Activated naive CD8-positive, alpha-beta T cell treated with anti-CD3 and anti-CD28 coated beads, Interleukin-2, amount 10 ng/mL, durations not matched to agents 7 days and 5 days (primary cell): ENCODE measurements at places on chromosomes 11 and 22. TPM values are rescaled to one million over a fixed set of nuclear protein-coding genes. Genes with fewer than 3 reads are reported as not detected.

The BTG4 gene
- 0.31 TPM for total RNA-seq

The CLCF1 gene
- total RNA-seq: 4.3 TPM

The PNPLA3 gene
- total RNA-seq: not detected

The MS4A3 gene
- total RNA-seq: not detected

The OR52B6 gene
- total RNA-seq: not detected

The MPZL2 gene
- 8.2 TPM for total RNA-seq

The OR51B2 gene
- not detected for total RNA-seq

The GDPD4 gene
- total RNA-seq: not detected

The OR2AT4 gene
- total RNA-seq: not detected

The TXN2 gene
- 64.5 TPM for total RNA-seq

- peaks cover 51% of the 10 kb centered on the region for H3K4me1 ChIP-seq
- no peak for DNase-seq
- peak overlapping the region; percentile 55 for H3K4me3 ChIP-seq
- H3K36me3 ChIP-seq: peaks cover 4% of the 10 kb centered on the region
- peak overlapping the region; percentile 64 for H3K27ac ChIP-seq
Observed at GRCh38 chr22:35308480-35309021, 8.9 kb downstream of the TOM1 start.

- H3K27ac ChIP-seq: no peak overlapping the region
- H3K4me1 ChIP-seq: no peaks in the 10 kb centered on the region
- H3K27me3 ChIP-seq: peaks cover 10% of the 10 kb centered on the region
- no peak overlapping the region for H3K4me3 ChIP-seq
- DNase-seq: no peak
- no peaks in the 10 kb centered on the region for H3K36me3 ChIP-seq
Observed at GRCh38 chr11:19306179-19306944, 65.6 kb upstream of the E2F8 start.

- no peaks in the 10 kb centered on the region for H3K36me3 ChIP-seq
- no peak for DNase-seq
- H3K4me1 ChIP-seq: no peaks in the 10 kb centered on the region
Observed at GRCh38 chr11:132423266-132423665, 1052.9 kb downstream of the NTM start.

DNA sequence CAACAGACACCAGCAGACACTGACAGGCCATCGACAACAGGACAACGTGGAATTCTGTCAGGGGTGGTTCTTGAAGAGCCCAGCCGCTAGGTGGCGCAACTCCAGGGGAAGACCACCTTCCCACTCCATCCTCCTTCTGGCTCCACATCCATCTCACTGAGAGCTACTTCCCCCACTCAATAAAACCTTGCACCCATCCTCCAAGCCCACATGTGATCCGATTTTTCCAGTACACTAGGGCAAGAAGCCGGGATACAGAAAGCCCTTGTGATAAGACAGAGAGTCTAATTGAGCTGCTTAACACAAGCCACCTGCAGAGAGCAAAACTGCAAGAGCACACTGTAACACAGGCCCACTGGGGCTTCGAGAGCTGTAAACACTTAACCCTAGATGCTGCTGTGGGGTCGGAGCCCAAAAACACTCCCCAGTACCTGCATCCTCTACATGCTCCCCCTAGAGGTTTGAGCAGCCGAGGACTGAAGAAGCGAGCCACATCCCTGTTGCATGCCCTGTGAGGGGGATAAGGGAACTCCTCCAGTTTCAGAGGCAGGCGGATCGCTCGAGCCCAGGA, 11.5 kb upstream of the RAB39A start:
- peaks cover 2% of the 10 kb centered on the region for H3K4me1 ChIP-seq
- H3K27ac ChIP-seq: no peak overlapping the region
- H3K36me3 ChIP-seq: no peaks in the 10 kb centered on the region
- no peak overlapping the region for H3K4me3 ChIP-seq
- DNase-seq: peak; percentile 58

GRCh38 chr11:75706260-75706729, 11.3 kb upstream of the MOGAT2 start:
- no peak overlapping the region for H3K27ac ChIP-seq
- no peak overlapping the region for H3K4me3 ChIP-seq
- H3K4me1 ChIP-seq: peaks cover 8% of the 10 kb centered on the region
- peak; percentile 63 for DNase-seq

- no peak overlapping the region for H3K27ac ChIP-seq
- DNase-seq: no peak
- no peaks in the 10 kb centered on the region for H3K36me3 ChIP-seq
Observed at GRCh38 chr11:8287297-8287696, 23.6 kb upstream of the LMO1 start.

GRCh38 chr11:20973940-20974559, 304.7 kb downstream of the NELL1 start:
- H3K4me1 ChIP-seq: no peaks in the 10 kb centered on the region
- H3K27me3 ChIP-seq: no peaks in the 10 kb centered on the region
- H3K4me3 ChIP-seq: no peak overlapping the region

GRCh38 chr11:39569789-39570188, 1889.7 kb downstream of the LRRC4C start:
- DNase-seq: no peak
- H3K4me1 ChIP-seq: no peaks in the 10 kb centered on the region
- no peak overlapping the region for H3K27ac ChIP-seq
- H3K36me3 ChIP-seq: no peaks in the 10 kb centered on the region
- H3K27me3 ChIP-seq: no peaks in the 10 kb centered on the region

GRCh38 chr22:20438678-20439492, 1.3 kb upstream of the SCARF2 start:
- H3K27me3 ChIP-seq: peaks cover 39% of the 10 kb centered on the region
- peaks cover 9% of the 10 kb centered on the region for H3K4me1 ChIP-seq
- no peak overlapping the region for H3K4me3 ChIP-seq
- H3K27ac ChIP-seq: no peak overlapping the region
- peak; percentile 33 for DNase-seq

- peaks cover 12% of the 10 kb centered on the region for H3K27me3 ChIP-seq
- peaks cover 2% of the 10 kb centered on the region for H3K4me1 ChIP-seq
- H3K36me3 ChIP-seq: no peaks in the 10 kb centered on the region
- no peak overlapping the region for H3K4me3 ChIP-seq
- no peak overlapping the region for H3K27ac ChIP-seq
- DNase-seq: no peak
Observed at GRCh38 chr22:18059991-18060390, 17.8 kb upstream of the PEX26 start.

DNA sequence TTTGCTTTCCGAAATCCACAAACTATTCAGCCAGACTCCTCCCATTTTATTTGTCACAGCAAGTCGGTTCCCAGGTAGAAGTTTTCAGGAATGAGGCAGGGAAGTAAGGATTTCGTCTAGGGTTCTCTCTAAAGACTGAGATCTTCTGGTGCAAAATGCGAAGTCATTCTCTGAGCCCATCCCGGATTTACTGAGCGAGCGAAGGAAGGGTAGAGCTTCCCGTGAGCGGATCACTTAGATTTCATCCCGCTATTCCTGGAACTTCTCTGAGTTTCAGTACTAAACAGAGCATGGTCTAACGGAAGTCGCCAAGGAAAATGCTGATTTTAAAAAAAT, 3.1 kb upstream of the CALCA start:
- peaks cover 25% of the 10 kb centered on the region for H3K4me1 ChIP-seq
- H3K36me3 ChIP-seq: no peaks in the 10 kb centered on the region
- DNase-seq: no peak
- peaks cover 71% of the 10 kb centered on the region for H3K27me3 ChIP-seq
- no peak overlapping the region for H3K27ac ChIP-seq
- peak overlapping the region; percentile 81 for H3K4me3 ChIP-seq

GRCh38 chr11:130261571-130261970, 53.1 kb downstream of the ZBTB44 start:
- H3K27ac ChIP-seq: no peak overlapping the region
- peaks cover 52% of the 10 kb centered on the region for H3K36me3 ChIP-seq
- H3K27me3 ChIP-seq: no peaks in the 10 kb centered on the region
- DNase-seq: no peak
- H3K4me3 ChIP-seq: no peak overlapping the region

GRCh38 chr22:37734964-37735451, 38.2 kb downstream of the TRIOBP start:
- no peak for DNase-seq
- peaks cover 6% of the 10 kb centered on the region for H3K36me3 ChIP-seq
- H3K4me1 ChIP-seq: peaks cover 7% of the 10 kb centered on the region

DNA sequence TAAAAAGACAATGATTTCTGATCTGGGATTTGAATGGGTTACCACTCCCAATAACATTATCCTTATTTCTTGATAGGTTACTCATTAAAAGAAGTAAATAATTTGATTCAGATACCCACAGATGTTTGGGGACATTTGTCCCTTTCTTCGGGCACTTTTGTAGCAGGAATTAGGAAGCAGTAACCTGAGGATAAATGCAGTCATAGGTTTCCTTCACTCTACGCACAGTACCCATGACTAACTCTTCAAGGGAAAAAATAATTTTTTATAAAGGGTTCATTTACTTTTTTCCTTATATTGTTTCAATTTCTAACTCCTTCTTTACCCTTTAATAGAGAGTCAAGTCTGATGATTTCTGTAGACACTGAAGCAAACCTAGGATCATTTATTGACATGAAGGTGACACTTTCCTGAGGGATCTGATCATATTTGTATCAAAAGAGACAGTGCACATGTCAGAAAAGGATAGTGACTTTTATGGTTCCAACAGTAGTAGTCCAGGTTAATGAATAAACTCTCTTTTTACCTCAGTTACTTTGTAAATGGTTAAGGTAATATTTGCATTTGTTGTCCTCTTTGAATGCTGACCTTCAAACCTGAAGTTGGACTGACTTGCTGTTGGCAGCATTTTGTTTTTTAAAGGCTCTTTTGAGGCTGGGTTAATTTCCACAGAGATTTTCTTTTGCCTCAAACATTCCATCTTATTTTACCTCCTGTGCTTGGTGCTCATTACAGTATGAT, 1072.0 kb downstream of the LRRC4C start:
- DNase-seq: no peak
- H3K27me3 ChIP-seq: no peaks in the 10 kb centered on the region
- no peaks in the 10 kb centered on the region for H3K4me1 ChIP-seq
- no peaks in the 10 kb centered on the region for H3K36me3 ChIP-seq
- no peak overlapping the region for H3K27ac ChIP-seq

DNA sequence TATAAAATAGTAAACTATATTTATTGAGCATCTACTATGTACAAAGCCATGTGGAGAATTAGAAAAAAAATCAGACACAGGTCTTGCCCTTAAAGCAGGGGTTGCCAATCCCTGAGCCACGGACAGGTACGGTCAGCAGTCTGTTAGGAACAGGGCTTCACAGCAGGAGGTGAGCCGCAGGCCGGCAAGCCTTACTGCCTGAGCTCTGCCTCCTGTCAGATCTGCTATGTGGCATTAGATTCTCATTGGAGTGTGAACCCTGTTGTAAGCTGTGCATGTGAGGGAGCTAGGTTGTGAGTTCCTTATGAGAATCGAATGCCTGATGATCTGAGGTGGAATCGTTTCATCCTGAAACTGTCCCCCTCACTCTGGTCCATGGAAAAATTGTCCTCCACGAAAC, 2.1 kb upstream of the RAG2 start:
- H3K27ac ChIP-seq: no peak overlapping the region
- no peaks in the 10 kb centered on the region for H3K4me1 ChIP-seq
- no peaks in the 10 kb centered on the region for H3K36me3 ChIP-seq
- peaks cover 17% of the 10 kb centered on the region for H3K27me3 ChIP-seq
- H3K4me3 ChIP-seq: no peak overlapping the region

DNA sequence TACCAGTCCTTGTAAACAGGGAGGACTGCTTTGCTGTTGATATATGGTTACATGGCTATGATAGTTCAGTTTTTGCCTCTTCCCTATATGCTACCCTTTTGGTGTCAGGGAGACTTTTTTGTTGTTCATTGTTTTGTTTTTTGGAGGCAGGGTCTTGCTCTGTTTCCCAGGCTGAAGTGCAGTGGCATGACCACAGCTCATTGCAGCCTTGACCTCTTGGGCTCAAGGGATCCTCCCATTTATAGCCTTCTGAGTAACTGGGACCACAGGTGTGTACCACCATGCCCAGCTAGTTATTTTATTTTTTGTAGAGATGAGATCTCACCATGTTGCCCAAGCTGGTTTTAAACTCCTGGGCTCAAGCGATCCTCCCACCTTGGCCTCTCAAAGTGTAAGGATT, 38.6 kb upstream of the SPTBN2 start:
- H3K4me1 ChIP-seq: no peaks in the 10 kb centered on the region
- H3K27ac ChIP-seq: no peak overlapping the region
- no peaks in the 10 kb centered on the region for H3K27me3 ChIP-seq
- DNase-seq: no peak
- H3K4me3 ChIP-seq: no peak overlapping the region

- no peaks in the 10 kb centered on the region for H3K36me3 ChIP-seq
- peak overlapping the region; percentile 30 for H3K27ac ChIP-seq
- DNase-seq: no peak
- H3K27me3 ChIP-seq: no peaks in the 10 kb centered on the region
Observed at GRCh38 chr11:47161890-47162289, 14.8 kb downstream of the ARFGAP2 start.

DNA sequence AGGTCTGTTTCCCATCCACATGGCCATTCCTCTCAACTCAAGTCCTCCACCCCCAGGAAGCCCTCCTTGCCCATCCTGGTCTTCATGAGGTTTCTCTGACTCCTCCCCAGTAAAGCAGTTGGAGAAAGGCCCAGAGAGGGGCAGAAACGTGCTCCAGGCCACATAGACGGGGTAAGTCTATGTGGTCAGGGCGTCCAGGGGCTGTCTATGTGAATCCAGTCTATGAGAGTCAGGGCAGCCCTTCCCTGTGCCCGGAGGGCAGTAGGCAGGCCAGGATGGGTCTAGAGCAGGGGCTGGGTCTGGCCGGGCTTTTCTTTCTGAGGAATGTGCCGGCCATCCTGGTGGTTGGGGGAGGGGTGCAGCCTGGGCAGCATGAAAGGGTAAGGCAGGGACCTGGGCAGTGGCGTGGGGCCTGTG, 11.7 kb downstream of the GUCD1 start:
- H3K27me3 ChIP-seq: no peaks in the 10 kb centered on the region
- H3K4me1 ChIP-seq: no peaks in the 10 kb centered on the region
- no peak overlapping the region for H3K27ac ChIP-seq
- H3K4me3 ChIP-seq: no peak overlapping the region

- no peaks in the 10 kb centered on the region for H3K36me3 ChIP-seq
- no peaks in the 10 kb centered on the region for H3K27me3 ChIP-seq
- H3K4me1 ChIP-seq: no peaks in the 10 kb centered on the region
Observed at GRCh38 chr11:21625982-21626381, 566.9 kb upstream of the ANO5 start.

- no peak overlapping the region for H3K4me3 ChIP-seq
- no peak overlapping the region for H3K27ac ChIP-seq
- H3K36me3 ChIP-seq: no peaks in the 10 kb centered on the region
- H3K4me1 ChIP-seq: no peaks in the 10 kb centered on the region
- peak; percentile 74 for DNase-seq
- H3K27me3 ChIP-seq: peaks cover 21% of the 10 kb centered on the region
Observed at GRCh38 chr11:3341298-3341697, 37.6 kb downstream of the ZNF195 start.
